Fibroblast of lung (primary cell): ENCODE measurements at places on chromosomes 5 and 9. TPM values are rescaled to one million over a fixed set of nuclear protein-coding genes. Genes with fewer than 3 reads are reported as not detected.

The DOK3 gene
- 0.99 and 2.1 TPM in 2 replicates for total RNA-seq

The SPINK13 gene
- total RNA-seq, result not detected in 2 replicates

The PIP5K1B gene
- under 0.01 TPM in 2 replicates for total RNA-seq

The TMEM174 gene
- not detected in 2 replicates for total RNA-seq

The INVS gene
- 33.1 and 45.4 TPM in 2 replicates for total RNA-seq

The PCDHB15 gene
- total RNA-seq, result 0.77 and 1.8 TPM in 2 replicates

The ZBTB43 gene
- 11.0 and 12.6 TPM in 2 replicates for total RNA-seq

The WHRN gene
- 0.51 and 1.8 TPM in 2 replicates for total RNA-seq

The SOHLH1 gene
- not detected in 2 replicates for total RNA-seq

The ITGA2 gene
- total RNA-seq, result 50.1 and 75.5 TPM in 2 replicates

The SLC1A3 gene
- 3.1 and 3.3 TPM in 2 replicates for total RNA-seq

The OBP2B gene
- total RNA-seq, result not detected in 2 replicates

The PHF24 gene
- total RNA-seq, result under 0.01 and 0.17 TPM in 2 replicates

The HTR1A gene
- not detected in 2 replicates for total RNA-seq

The MEIKIN gene
- total RNA-seq, result under 0.01 TPM in 1 of 2 replicates, not detected in the other

The C5orf52 gene
- not detected in 2 replicates for total RNA-seq

The LTC4S gene
- total RNA-seq, result 0.83 and 4.1 TPM in 2 replicates

The ALDH1B1 gene
- total RNA-seq, result 13.9 and 16.2 TPM in 2 replicates

The SH3RF2 gene
- total RNA-seq, result 0.26 and 1.2 TPM in 2 replicates

The IL5 gene
- total RNA-seq, result not detected in 2 replicates

The ADRB2 gene
- 1.0 and 4.5 TPM in 2 replicates for total RNA-seq

The AOPEP gene
- 66.8 and 94.1 TPM in 2 replicates for total RNA-seq

The PCDHGA5 gene
- 1.5 and 2.6 TPM in 2 replicates for total RNA-seq

The RIC1 gene
- total RNA-seq, result 37.8 and 43.1 TPM in 2 replicates

The LECT2 gene
- total RNA-seq, result not detected in 2 replicates

The PHAX gene
- 51.4 and 54.5 TPM in 2 replicates for total RNA-seq

The ADAMTS6 gene
- 45.2 and 48.3 TPM in 2 replicates for total RNA-seq

The C5 gene
- 7.3 and 8.2 TPM in 2 replicates for total RNA-seq

The HNRNPK gene
- 475 and 616 TPM in 2 replicates for total RNA-seq

The ANKRD18A gene
- not detected in 2 replicates for total RNA-seq

The BHMT gene
- 0.17 TPM in 1 of 2 replicates, not detected in the other for total RNA-seq

The CRHBP gene
- total RNA-seq, result under 0.01 and 0.17 TPM in 2 replicates

The PHPT1 gene
- total RNA-seq, result 175 and 190 TPM in 2 replicates

The PTGS1 gene
- total RNA-seq, result 8.0 and 13.4 TPM in 2 replicates
